ENCODE measurements at places on chromosomes 4 and X. TPM values are rescaled to one million over a fixed set of nuclear protein-coding genes. Genes with fewer than 3 reads are reported as not detected.
A peak's percentile ranks its signal among the peaks of the same experiment; 100 is the strongest.

GRCh38 chrX:7117587-7117986 is 29.9 kb upstream of the STS start:
- peak; percentile 83 for DNase-seq

- DNase-seq: no peak
These were observed 91.6 kb upstream of the STX18 start for GRCh38 chr4:4633431-4633830.

GRCh38 chr4:172819353-172819752 is 349.3 kb upstream of the GALNT7 start:
- DNase-seq: no peak

- DNase-seq: no peak
These were observed 45.0 kb upstream of the ITM2A start for GRCh38 chrX:79412166-79412565.

The RXFP1 gene
- not detected for total RNA-seq

DNA sequence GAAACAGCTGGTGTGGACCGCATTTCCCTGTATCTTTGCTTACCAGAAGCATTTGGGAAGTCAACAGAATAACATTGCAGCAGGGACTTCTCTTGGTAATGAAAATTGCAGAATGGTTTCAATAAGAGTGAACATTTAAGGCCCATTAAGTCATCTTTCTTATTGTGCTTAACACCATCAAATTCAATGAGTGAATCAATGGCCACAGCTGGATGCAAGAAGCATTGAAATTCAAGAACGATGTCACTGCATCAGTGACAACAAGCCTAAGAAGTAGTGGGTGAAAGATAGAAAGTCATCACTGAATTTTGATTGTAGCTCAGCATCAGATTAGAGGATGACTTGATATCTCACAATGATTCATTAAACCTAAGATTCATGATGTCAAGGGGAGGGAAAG is 93.9 kb upstream of the GPM6A start:
- no peak for DNase-seq

The TCEAL5 gene
- total RNA-seq: not detected

DNA sequence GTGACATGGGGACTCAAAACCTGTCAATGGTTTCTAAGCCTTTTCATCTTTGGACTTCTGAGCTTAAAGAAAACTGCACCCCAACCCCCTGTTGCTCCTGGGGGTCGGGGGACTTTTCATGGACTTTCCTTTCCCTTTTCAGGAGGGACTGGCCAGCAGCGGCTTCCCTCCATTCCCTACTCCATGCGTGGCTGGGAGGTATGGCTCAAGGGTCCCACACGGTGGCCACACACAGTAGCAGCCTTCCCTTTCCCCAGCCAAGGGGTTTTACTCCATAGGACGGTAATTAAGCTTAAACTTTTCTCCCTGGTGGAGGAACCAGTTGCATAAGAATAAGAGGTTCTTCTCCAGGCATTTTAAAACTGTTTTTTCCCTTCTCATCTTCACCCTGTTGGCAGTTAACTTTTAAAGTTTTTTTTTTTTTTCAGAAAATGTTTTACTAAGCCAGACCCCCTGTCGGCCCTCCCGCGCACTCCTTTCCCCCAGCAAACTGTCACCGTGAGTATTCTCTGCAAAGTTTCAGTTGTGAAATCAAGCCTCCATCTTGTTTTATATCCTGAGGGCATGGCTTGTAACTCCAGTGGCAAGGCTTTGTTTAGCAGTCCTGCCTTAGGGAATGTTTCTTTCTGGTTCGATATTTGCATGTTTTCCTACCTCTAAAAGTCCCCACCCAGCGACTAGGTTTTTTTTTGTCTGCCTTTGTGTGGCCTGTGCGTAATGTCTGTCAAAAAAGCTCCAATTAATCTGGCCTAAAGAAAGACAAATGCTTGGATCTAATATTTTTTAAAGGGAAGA is 325.7 kb downstream of the TLL1 start:
- DNase-seq: no peak

- DNase-seq: no peak
These were observed 15.1 kb upstream of the UGT2B17 start for GRCh38 chr4:68591204-68591603.

- DNase-seq: peak; percentile 52
These were observed 70.1 kb upstream of the LSM6 start for GRCh38 chr4:146105464-146105863.

The GABRA4 gene
- not detected for total RNA-seq

The VSIG1 gene
- not detected for total RNA-seq

DNA sequence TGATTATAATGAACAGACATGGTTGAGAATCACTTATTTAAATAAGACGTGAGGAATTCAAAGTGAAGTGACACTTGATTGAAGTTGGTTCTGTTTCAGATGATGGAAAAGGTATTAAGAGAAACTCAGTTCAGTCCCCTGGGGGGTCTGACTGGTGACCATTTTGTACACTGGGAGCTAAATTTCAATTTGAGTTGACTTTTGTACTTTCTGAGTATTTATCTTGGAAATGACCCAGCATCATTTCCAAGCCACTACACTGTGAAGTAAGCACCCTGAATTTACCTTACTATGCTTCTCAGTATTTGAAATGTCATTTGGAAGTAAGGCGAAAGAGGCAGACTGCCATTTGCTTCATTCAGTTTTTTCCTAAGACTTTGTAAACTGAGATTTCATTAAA is 73.4 kb downstream of the CNOT6L start:
- no peak for DNase-seq

DNA sequence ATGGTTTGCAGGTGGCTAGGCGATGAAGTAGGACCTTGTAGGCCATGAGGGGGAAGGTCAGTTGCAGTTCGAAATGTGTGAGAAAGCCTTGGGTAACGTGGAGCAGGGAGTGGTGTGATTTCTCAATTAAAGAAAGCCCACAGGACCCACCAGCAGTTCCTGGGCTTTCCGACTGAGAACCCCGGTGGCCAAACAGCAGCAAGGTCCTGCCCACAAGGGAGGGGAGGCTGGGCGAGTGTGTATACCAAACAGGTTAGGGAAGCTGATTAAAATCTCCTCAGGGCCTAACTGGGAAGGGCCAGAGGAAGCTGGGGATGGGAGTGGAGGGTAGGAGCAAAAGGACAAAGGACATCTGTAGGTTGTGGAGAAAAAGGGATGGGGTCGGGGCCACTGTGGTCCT is 2.4 kb downstream of the ATP6AP1 start:
- DNase-seq: no peak

- no peak for DNase-seq
These were observed 244.9 kb downstream of the RAPGEF2 start for GRCh38 chr4:159347813-159348212.

- no peak for DNase-seq
These were observed 100.2 kb upstream of the GRIA3 start for GRCh38 chrX:123083924-123084323.

- no peak for DNase-seq
These were observed 72.5 kb downstream of the RGS12 start for GRCh38 chr4:3365326-3365725.
